ENCODE measurements at places on chromosomes 3 and 15. TPM values are rescaled to one million over a fixed set of nuclear protein-coding genes. Genes with fewer than 3 reads are reported as not detected.

Gene THPO
- polyA plus RNA-seq: 1.3 TPM

Gene SLC12A8
- polyA plus RNA-seq: 6.6 TPM

Gene TP63
- not detected for polyA plus RNA-seq

Gene KBTBD8
- polyA plus RNA-seq: 0.23 TPM

Gene ANKRD63
- polyA plus RNA-seq: not detected

- H3K27ac ChIP-seq: no peak overlapping the region
- DNase-seq: no peak
- H3K4me1 ChIP-seq: peaks cover 12% of the 10 kb centered on the region
- H3K4me3 ChIP-seq: no peak overlapping the region
- H3K27me3 ChIP-seq: no peaks in the 10 kb centered on the region
Measured at GRCh38 chr3:119161240-119161639, 12.2 kb upstream of the UPK1B start.

GRCh38 chr15:80779658-80780415 lies 667 bp downstream of the CEMIP start:
- no peaks in the 10 kb centered on the region for H3K4me1 ChIP-seq
- no peaks in the 10 kb centered on the region for H3K36me3 ChIP-seq
- H3K27ac ChIP-seq: no peak overlapping the region
- DNase-seq: peak; percentile 34

DNA sequence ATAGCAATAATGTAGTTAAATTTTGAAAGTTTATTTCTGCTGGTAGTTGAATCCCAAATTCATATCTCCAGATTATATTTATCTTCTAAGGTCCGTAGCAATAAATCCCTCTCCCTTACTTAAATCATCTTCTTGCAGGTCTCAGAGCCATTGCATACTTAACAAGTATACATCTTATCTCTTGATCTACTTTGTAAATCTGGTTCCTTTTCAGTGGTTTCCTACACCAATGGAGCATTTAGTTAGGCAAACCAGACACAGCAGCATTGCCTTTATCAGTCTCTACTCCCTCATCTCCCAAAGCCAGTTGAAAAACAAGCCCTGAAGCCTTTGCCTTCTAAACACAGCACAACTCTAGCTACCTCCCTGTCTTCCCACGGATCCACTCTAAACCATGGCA lies 440.9 kb downstream of the CNTN6 start:
- H3K36me3 ChIP-seq: no peaks in the 10 kb centered on the region
- H3K27me3 ChIP-seq: no peaks in the 10 kb centered on the region
- no peak overlapping the region for H3K27ac ChIP-seq
- DNase-seq: no peak

DNA sequence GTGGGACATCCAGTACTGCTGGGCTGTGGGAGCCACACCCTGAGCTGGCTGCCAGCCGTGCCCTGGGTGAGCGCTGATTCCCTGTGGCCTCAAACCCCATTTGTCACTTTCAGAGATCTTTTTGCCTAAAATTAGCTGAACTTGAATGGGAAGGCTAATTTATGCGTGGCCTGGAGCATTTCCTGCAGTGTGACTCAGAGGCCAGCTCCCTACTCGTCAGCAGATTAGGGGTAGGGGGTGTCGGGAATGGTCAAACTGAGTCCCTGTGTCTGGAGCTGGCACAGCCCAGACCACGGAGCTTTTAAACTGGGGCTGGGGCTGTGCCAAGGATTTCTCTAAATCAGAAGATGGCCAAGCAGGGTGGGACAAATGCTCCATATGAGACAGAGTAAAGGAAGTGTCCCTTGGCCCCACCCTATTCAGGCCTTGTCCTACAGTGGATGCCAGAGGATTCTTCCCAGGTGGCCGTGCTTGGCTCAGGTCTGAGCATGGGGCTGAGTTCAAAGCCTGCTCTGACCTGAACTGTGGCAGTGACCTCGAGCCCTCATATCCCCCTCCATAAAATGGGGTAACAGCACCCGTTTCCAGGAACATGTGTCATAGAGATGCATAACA lies 59.7 kb downstream of the ATP2B2 start:
- H3K4me3 ChIP-seq: no peak overlapping the region
- H3K27ac ChIP-seq: no peak overlapping the region
- no peaks in the 10 kb centered on the region for H3K27me3 ChIP-seq
- DNase-seq: no peak
- no peaks in the 10 kb centered on the region for H3K36me3 ChIP-seq
- no peaks in the 10 kb centered on the region for H3K4me1 ChIP-seq

GRCh38 chr15:67762610-67763368 lies 62.5 kb upstream of the SKOR1 start:
- DNase-seq: no peak
- no peaks in the 10 kb centered on the region for H3K27me3 ChIP-seq
- H3K4me3 ChIP-seq: no peak overlapping the region
- no peak overlapping the region for H3K27ac ChIP-seq
- H3K36me3 ChIP-seq: no peaks in the 10 kb centered on the region
- H3K4me1 ChIP-seq: peaks cover 4% of the 10 kb centered on the region

DNA sequence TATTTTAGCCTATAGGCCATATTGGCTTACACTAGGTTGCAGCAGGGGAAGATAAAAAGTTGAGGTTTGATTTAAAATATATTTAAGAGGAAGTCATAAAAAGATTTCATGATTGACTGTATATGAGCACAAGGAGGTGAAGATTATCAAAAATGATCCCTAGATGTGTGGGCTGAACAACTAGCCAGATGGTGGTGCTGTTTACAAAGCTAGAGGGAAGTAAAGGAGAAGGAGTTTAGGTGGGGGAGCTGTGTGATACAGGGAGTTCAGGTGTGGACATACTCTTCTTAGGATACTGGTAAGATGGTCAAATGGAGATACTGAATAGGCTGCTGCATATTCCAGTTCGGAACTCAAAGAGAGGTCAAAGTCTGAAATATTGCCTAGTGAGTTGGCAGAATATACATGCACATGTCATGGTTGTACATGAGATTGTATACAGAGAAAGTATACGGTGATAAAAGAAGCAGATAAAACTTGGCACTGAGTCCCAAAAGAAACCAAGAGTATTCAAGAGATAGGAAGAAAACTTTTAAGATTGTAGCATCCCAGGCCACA lies 727.8 kb downstream of the NLGN1 start:
- DNase-seq: no peak
- H3K27ac ChIP-seq: no peak overlapping the region
- H3K4me1 ChIP-seq: no peaks in the 10 kb centered on the region
- H3K4me3 ChIP-seq: no peak overlapping the region
- no peaks in the 10 kb centered on the region for H3K27me3 ChIP-seq
- no peaks in the 10 kb centered on the region for H3K36me3 ChIP-seq

GRCh38 chr3:151044706-151045105 lies 40.8 kb upstream of the MED12L start:
- no peak for DNase-seq
- no peak overlapping the region for H3K27ac ChIP-seq
- H3K27me3 ChIP-seq: no peaks in the 10 kb centered on the region
- no peak overlapping the region for H3K4me3 ChIP-seq
- H3K4me1 ChIP-seq: no peaks in the 10 kb centered on the region

- peaks cover 5% of the 10 kb centered on the region for H3K4me1 ChIP-seq
- H3K36me3 ChIP-seq: no peaks in the 10 kb centered on the region
- H3K27me3 ChIP-seq: peaks cover 18% of the 10 kb centered on the region
- H3K27ac ChIP-seq: no peak overlapping the region
- H3K4me3 ChIP-seq: no peak overlapping the region
Measured at GRCh38 chr3:127458696-127459604, 131.6 kb downstream of the TPRA1 start.

GRCh38 chr15:99982662-99983061 lies 249.4 kb upstream of the LYSMD4 start:
- DNase-seq: no peak
- no peak overlapping the region for H3K4me3 ChIP-seq
- H3K4me1 ChIP-seq: no peaks in the 10 kb centered on the region
- no peaks in the 10 kb centered on the region for H3K36me3 ChIP-seq
- H3K27me3 ChIP-seq: no peaks in the 10 kb centered on the region
- no peak overlapping the region for H3K27ac ChIP-seq

DNA sequence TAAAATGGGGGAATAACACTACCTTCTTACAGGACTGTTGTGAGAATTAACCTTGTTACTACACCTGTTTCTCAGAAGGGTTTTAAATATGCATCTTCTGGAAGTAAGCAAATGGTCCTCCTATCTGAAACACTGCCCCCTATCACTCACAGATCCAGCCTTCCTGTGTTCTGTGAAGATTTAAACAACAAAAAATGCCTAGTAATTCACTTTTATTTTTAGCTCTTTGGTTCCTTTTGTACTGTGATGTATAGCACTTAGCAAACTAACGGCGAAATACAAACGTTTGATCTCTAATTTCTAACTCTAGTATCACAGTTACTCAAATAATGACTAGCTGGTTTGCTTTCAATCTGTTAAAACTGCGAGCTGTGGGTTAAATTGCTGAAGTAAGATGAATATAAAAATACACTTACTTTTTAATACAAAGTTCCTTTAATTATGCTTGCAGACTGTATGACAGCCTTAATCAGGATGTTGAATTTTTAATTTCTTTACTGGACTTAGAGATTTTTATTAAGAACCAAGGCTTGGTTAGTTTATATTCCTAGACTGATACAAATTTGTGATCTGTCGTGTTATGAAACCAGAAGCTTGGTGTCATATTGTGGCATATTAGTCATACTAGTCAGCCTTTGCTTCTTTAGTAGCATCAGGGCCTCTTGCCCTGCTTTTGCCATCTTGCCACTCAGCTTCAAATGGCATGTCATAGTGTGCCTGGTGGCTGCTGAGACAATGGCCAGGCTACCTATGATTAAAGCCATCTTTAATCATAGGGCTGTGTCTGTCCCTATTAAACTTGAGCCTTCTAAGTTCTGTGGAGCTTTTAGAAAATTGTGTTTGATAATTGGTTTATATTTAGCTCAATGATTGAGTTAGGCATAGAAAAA lies 9.2 kb downstream of the EIF3J start:
- no peaks in the 10 kb centered on the region for H3K27me3 ChIP-seq
- peaks cover 29% of the 10 kb centered on the region for H3K4me1 ChIP-seq
- H3K36me3 ChIP-seq: no peaks in the 10 kb centered on the region
- peak overlapping the region; percentile 26 for H3K27ac ChIP-seq

DNA sequence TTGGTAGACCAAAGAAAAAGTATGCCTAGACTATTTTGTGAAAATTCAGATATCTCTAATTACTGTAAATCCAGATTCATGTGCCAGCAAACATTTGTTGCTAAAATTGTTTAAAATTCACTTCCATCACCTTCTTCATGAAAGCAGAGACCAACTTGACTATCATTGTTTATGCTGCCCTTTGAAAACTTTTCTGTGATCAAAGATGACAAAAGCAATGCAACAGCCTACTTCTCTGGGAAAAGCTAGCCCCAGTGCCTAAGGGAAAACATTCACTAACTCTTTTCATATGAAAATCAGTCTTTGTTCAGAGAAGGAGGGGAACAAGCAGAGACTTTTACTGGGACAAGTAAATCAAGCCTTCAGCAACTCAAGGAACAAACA lies 178.0 kb upstream of the P2RY1 start:
- no peaks in the 10 kb centered on the region for H3K36me3 ChIP-seq
- no peak overlapping the region for H3K4me3 ChIP-seq
- H3K27me3 ChIP-seq: no peaks in the 10 kb centered on the region
- H3K4me1 ChIP-seq: no peaks in the 10 kb centered on the region

DNA sequence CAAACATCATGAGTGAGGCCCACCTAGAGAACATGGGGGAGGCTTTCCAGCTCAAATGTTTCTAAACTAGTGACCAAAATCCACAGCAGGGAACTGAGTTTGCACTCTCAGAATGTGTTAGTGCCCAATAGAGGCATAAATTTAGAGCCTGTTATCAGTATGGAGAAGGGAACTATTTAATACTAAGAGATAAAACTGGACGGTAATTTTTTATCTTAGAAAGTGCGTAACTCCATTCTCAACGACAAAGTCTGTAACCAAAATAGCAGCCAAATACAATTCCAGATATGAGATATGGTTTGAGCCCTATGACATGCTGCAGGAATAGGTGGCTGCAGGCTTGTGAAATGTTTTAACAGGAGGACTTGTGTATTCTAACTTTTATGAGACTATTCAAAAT lies 3.5 kb downstream of the B3GALNT1 start:
- no peak overlapping the region for H3K27ac ChIP-seq
- no peaks in the 10 kb centered on the region for H3K27me3 ChIP-seq
- H3K36me3 ChIP-seq: no peaks in the 10 kb centered on the region
- no peak overlapping the region for H3K4me3 ChIP-seq
- no peak for DNase-seq

- no peak overlapping the region for H3K4me3 ChIP-seq
- peak overlapping the region; percentile 18 for H3K27ac ChIP-seq
- H3K36me3 ChIP-seq: no peaks in the 10 kb centered on the region
- H3K4me1 ChIP-seq: peaks cover 4% of the 10 kb centered on the region
- no peak for DNase-seq
- no peaks in the 10 kb centered on the region for H3K27me3 ChIP-seq
Measured at GRCh38 chr3:133733226-133733625, 13.0 kb upstream of the TF start.

- H3K27ac ChIP-seq: no peak overlapping the region
- no peaks in the 10 kb centered on the region for H3K27me3 ChIP-seq
- H3K4me1 ChIP-seq: no peaks in the 10 kb centered on the region
Measured at GRCh38 chr3:165638034-165638433, 199.2 kb downstream of the BCHE start.

DNA sequence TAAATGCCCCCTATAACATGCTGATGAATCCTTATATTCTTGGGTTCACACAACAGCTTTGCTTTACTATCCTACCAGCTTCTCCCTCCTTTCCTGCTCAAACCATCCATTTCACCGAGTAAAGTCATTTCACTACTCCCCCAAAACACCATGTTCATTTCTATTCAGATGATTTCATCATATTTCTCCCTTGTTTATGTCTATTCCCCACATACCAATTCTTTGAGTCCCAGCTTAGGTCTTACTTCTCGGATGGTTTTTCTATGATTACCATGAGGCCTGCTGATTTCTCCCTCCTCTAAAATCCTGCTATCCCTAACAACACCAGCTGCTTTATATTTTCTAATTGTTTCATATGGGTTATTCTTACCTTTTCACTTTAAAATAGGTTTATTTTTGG lies 231.4 kb downstream of the TIGIT start:
- no peaks in the 10 kb centered on the region for H3K27me3 ChIP-seq
- no peak overlapping the region for H3K27ac ChIP-seq
- no peak overlapping the region for H3K4me3 ChIP-seq
- H3K36me3 ChIP-seq: no peaks in the 10 kb centered on the region

DNA sequence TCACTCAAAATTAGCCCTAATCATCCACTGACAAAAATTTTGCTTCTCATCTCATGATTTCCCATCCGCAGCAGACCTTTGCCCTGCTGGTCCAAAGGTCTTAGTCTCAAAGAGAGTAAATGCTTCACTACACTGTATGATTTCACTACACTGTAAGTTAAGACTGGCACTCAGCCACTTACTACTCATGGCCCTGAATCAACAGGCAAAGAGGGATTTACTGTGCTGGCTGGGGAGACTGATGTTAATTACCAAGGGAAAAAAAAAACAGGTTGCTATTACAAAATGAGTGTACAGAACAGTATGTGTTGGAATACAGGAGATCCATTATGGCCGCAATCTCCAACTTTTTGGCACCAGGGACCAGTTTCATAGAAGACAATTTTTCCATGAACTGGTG lies 214.8 kb downstream of the ZMAT3 start:
- no peaks in the 10 kb centered on the region for H3K4me1 ChIP-seq
- no peaks in the 10 kb centered on the region for H3K27me3 ChIP-seq
- DNase-seq: no peak
- H3K4me3 ChIP-seq: no peak overlapping the region
- H3K36me3 ChIP-seq: no peaks in the 10 kb centered on the region

- H3K4me1 ChIP-seq: no peaks in the 10 kb centered on the region
- no peak overlapping the region for H3K4me3 ChIP-seq
- H3K27ac ChIP-seq: no peak overlapping the region
- no peaks in the 10 kb centered on the region for H3K36me3 ChIP-seq
- H3K27me3 ChIP-seq: no peaks in the 10 kb centered on the region
- DNase-seq: no peak
Measured at GRCh38 chr3:111605493-111605892, 10.3 kb upstream of the ZBED2 start.

GRCh38 chr3:85228966-85229365 lies 270.2 kb downstream of the CADM2 start:
- H3K27ac ChIP-seq: no peak overlapping the region
- DNase-seq: no peak
- H3K4me3 ChIP-seq: no peak overlapping the region
- peaks cover 7% of the 10 kb centered on the region for H3K4me1 ChIP-seq

Data from pancreas (tissue), 10 donors.